ENCODE measurements at places on chromosomes 6 and 20. TPM values are rescaled to one million over a fixed set of nuclear protein-coding genes. Genes with fewer than 3 reads are reported as not detected.

SPTLC3 gene
- total RNA-seq = 5.3 TPM

RAD21L1 gene
- total RNA-seq = not detected

TFEB gene
- 4.9 TPM for total RNA-seq

DNA sequence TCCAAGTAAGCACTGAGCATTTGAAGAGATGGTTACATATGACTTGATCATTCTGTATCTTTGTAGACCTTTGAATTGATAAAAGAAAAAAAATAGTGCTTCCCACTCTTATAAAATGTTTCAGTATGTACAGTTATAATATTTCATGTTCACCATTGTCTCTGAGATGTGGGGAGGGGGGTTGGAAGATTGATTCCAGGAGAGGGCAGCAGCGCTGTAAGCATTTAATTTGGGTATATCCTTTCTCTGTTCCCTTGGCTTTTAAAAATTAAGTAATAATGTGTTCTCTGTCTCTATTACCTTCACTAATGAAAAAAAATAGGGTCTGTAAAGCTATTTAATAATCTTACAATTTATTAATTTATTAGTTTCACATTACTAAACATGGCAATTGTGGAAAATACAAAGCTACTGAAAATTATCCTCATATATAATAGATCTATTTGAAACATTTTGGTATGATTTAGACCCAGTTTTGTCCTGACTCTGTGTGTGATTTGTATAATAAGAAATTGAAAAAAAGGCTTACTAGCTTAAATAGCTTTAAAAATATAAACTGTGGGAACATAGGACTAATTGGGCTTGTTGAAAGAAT, 341.2 kb downstream of the CDKAL1 start:
- no peaks in the 10 kb centered on the region for H3K27me3 ChIP-seq
- peaks cover 26% of the 10 kb centered on the region for H3K4me1 ChIP-seq
- no peak overlapping the region for H3K4me3 ChIP-seq
- no peak overlapping the region for H3K27ac ChIP-seq
- no peaks in the 10 kb centered on the region for H3K36me3 ChIP-seq

DNA sequence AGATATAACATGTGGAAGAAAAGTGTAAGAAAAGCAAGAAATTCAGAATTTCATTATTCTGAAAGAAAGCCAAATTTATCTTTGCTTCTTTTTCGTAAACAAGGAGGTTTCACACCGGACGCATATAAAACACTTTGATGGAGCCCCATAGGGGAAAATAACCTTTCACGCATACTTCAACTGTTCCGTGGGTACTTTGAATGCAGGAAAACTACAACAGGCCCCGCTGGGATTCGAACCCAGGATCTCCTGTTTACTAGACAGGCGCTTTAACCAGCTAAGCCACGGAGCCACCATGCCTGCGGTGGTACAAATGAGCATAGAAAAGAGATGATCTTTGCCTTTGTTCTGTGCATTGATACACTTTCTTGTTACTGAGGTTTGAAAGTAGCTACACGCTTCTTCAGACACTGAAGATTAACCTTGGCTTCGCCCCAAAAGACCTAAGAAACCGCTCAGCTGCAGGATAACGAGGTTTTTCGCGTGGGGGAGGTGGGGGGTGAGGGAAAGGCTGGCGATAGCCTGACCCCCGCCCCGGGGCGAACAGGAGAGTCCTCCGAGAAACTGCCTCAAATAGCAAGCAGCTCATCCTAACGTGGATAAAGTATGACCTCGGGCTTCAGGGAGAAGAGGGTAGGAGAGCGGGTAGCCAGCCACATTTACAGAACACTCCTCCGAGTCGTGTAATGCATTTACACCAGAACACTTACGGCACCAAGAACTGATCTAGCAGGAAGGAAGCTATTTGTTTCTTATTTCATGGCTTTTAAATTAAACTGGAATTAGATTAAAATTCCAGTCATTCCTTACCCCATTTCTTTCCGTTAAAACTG, 5.3 kb upstream of the HMGN4 start:
- peak; percentile 91 for DNase-seq
- no peaks in the 10 kb centered on the region for H3K36me3 ChIP-seq
- H3K27me3 ChIP-seq = no peaks in the 10 kb centered on the region
- peak overlapping the region; percentile 69 for H3K27ac ChIP-seq

GRCh38 chr20:38032585-38033329, 499 bp downstream of the TTI1 start:
- H3K27me3 ChIP-seq = no peaks in the 10 kb centered on the region
- peaks cover 55% of the 10 kb centered on the region for H3K4me1 ChIP-seq
- H3K27ac ChIP-seq = peak overlapping the region; percentile 97
- H3K36me3 ChIP-seq = no peaks in the 10 kb centered on the region
- H3K4me3 ChIP-seq = peak overlapping the region; percentile 43

DNA sequence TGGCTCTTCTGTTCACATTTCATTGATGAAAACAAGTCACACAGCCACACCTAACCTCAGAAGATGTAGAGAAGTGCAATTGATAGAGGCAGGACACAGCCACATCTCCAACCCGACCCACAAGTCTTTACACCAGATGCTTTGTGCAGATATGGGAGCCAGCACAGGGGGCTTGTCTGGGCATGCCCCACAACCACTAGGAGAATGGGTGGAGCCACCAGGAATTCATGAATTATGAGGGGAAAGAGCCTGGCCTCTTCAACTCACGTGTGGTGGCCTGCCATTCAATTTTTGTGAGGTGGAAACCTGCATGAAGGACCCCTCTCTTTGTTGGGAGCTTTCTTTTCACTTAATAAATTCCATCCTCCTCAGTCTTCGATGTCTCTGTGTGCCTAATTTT, 79.1 kb downstream of the OGFRL1 start:
- H3K36me3 ChIP-seq = no peaks in the 10 kb centered on the region
- H3K27me3 ChIP-seq = no peaks in the 10 kb centered on the region
- no peak overlapping the region for H3K4me3 ChIP-seq

PSMB8 gene
- total RNA-seq = 24.1 TPM

DNA sequence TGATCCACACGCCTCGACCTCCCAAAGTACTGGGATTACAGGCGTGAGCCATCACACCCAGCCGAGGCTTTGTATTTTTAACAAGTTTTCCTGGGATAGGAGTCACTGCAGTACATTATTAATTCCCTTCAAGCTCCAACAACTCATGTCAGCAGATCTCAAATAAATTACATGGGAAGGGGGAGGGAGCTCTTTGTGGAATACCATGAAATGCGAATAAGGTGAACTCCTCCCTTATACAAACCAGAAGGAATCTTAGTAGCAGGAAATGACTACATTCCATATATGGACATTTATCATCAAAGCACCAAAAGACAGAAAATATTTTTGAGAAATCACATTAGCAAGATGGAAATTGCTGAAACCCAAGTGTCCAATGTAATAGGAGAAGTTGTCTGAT, 2.9 kb downstream of the GSS start:
- H3K4me1 ChIP-seq = peaks cover 13% of the 10 kb centered on the region
- no peaks in the 10 kb centered on the region for H3K36me3 ChIP-seq
- H3K4me3 ChIP-seq = no peak overlapping the region
- H3K27ac ChIP-seq = no peak overlapping the region
- H3K27me3 ChIP-seq = no peaks in the 10 kb centered on the region

DNA sequence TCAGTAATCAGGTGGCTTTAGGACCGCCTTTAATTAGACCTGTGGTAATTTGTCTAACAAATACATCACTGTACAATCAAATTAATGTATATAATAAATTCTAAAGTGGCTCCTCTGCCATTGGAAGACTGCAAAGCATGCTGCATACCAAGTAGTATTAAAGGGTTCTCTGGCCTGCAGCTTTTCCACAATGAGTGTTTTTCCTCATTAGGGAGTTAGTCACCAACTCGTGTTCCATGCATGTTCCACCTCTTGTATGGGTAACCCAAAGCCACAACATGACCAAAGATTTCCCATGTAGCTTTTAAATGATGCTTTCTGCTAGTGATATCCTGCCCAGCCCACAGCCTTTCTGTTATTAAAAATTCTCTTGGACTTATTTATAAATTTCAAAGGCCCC, 218.7 kb downstream of the FUT9 start:
- no peaks in the 10 kb centered on the region for H3K4me1 ChIP-seq
- no peaks in the 10 kb centered on the region for H3K27me3 ChIP-seq
- no peak for DNase-seq
- no peak overlapping the region for H3K4me3 ChIP-seq

SIRPB1 gene
- 14.2 TPM for total RNA-seq

DNA sequence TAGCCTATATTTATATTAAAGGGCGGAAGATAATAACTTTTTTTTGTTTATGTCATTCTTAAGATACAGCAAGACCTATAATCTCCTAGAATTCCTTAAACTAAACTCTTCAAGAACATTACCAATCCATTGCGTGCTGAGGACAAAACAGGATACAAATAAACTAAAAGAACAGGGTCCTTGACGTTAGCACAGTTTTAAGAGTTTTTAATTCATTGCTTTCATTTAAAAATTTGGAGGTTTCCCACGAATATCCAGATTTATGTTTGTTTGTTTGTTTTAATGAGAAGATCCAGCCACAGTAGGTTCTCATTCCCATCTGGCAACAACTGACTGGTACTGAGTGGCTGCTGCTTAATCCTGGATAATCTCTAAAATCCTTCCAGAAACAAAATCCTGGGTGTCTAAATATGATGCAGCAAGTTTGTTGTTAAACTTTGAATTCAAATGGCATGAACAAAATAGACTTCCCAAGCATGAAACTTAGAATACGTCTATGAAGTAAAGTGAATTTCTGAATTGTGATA, 153.7 kb downstream of the HACE1 start:
- no peak overlapping the region for H3K27ac ChIP-seq
- no peaks in the 10 kb centered on the region for H3K27me3 ChIP-seq
- no peaks in the 10 kb centered on the region for H3K36me3 ChIP-seq
- H3K4me3 ChIP-seq = no peak overlapping the region

DNA sequence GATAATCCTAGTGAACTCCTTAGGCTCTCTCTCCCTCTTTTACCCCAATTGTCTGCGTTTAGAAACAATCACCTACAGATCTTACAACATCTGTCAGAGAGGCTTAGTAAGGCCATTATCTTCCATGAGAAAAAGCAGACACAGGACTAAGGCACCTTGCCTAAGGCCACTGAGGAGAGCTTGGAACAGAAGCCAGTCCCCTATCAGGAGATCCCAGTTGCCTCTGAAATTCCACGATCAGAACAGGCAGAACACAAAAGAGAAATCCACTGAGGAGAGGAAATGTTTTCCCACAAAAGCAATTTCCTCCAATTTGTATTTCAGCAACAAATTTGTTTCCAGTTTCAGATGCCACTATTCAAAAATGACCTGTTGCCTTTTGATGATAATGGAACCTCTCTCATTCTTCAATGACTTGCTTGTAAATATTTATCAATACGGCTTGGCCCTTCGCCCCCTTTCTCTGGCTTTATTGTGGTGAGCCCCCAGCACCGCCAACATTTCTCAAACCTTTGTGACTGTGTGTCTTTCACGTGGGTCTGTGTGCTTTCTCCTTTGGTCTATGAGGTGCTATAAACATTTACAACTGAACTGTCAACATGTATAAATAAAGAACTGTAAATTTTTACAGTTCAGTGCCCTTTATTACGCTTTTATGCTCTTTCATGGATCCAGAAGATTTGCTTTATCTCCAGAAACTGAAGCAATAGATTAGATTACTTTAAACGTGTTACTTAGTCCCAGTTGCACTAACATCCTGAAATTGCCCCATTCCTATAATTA, 187.8 kb upstream of the PHACTR1 start:
- peak overlapping the region; percentile 52 for H3K27ac ChIP-seq
- no peaks in the 10 kb centered on the region for H3K27me3 ChIP-seq
- no peaks in the 10 kb centered on the region for H3K4me1 ChIP-seq
- DNase-seq = no peak

- H3K27me3 ChIP-seq = no peaks in the 10 kb centered on the region
- no peaks in the 10 kb centered on the region for H3K4me1 ChIP-seq
- DNase-seq = peak; percentile 61
- no peak overlapping the region for H3K27ac ChIP-seq
- H3K36me3 ChIP-seq = no peaks in the 10 kb centered on the region
Observed at GRCh38 chr20:41095110-41095969, 42.0 kb upstream of the PLCG1 start.
